ENCODE measurements at places on chromosomes 7 and 10.

DNA sequence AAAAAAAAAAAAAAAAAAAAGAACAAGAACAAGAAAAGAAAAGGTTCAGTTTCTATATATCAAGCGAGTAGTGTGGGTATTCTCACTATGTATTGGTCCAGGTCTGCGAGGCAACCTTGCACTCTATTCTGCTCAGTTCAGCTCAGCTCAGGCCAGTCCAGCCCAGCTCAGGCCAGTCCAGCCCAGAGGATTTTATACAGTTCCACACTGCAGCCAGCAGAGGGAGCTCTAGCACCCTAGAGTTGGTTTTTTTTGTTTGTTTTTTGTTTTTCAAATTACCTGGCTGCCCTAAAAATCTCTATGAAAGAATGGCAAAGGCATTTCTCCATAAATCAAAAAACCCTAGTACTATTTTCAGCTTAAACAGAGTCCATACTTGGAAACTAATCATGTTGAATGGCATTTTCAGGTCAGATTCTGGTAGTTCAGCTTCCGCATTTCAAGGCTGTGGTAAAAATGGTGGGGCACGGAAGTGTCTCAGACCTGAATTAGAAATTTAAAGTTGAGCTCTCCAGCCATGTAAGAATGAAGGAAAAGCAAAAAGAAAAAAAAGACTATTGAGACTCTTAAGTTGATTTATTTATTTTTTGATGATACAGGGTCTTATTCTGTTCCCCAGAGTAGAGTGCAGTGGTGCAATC is 55.2 kb upstream of the GSDME start:
- no peak for DNase-seq

DNA sequence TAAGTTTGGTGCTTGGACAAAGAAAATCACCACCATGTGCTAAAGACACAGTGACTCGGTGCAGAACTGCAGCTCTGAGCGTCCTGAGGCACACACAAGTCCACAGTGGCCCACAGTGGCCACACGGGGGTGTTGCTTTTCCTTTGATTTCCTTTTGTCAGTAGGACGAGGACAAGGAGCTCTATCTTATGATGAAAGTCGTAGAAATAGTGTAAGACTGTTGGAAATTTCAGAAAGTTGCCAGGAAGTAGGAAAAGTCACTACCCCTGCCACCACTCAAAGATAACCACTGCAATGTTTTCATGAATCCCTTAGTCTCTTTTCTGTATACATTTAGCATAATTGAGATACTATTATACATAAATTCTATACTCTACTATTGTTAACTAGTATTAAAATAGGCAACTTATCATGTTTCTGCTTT is 146.0 kb downstream of the TNS3 start:
- no peak for DNase-seq

- no peak for DNase-seq
Observed at GRCh38 chr7:74252893-74253292, 1.3 kb downstream of the RFC2 start.

DNA sequence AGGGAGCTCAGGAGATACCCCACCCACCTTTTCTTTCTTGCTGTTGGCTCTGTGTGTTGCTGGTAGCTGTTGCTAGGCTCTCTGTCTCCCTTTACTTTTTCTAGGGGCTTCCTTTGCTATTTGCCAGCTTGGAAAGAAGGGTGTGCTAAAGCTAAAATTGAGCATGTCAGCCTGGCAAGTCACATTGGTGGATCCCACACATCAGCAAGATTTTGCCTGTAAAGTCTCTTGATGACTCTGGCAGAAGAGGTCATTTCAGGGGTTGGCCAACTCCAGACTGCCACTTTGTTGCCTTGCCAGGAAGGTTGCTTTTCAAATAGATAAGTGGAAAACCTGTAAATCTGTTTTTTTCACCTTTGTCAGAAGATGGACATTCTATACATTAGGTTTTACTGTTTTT is 9.9 kb downstream of the CCNY start:
- no peak for DNase-seq

GRCh38 chr7:30256349-30256858 is 28.0 kb upstream of the ZNRF2 start:
- DNase-seq: no peak

GRCh38 chr7:231858-232246 is 39.5 kb downstream of the FAM20C start:
- no peak for DNase-seq

DNA sequence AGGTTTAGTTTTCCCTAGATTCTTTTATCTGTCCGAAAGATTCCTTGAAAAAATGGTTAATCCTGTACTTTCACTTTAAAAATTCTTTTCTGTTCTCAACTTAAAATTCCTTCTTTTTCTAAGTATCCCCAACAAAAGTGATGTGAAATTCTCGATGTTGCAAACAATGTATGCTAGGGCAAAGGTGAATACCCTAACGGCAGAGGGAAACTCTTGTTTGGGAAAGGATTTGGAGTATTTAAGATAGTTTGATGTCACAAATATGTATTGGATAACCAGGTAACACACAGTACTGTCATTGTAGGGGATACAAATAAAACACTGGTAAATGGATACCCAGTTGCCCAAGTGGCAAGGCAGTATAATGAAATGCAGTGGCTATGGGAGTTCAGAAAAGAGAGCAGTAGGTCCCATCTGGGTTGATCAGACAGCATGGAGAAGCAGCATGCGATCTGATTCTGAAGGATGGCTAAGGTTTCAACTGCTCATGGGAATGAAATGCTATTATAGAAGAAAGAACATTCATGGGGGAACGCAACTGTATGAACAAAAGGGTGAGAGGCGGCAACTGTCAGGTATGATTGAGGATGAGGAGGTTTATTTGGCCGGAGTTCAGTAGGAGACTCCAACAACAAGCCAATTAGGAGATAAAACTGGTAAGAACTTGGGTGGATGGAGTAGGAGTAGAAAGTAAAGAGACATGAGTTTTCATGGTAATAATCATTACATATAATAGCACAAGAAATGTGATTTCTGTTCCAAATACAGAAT is 3.2 kb upstream of the EPC1 start:
- no peak for DNase-seq

- DNase-seq: no peak
Observed at GRCh38 chr7:64433590-64433989, 119.8 kb downstream of the ZNF736 start.
